RPMI7951 (cell line): ENCODE measurements at places on chromosomes 1 and 21. TPM values are rescaled to one million over a fixed set of nuclear protein-coding genes. Genes with fewer than 3 reads are reported as not detected.

Gene SLAMF9
- total RNA-seq, result 0.60 and 0.88 TPM in 2 replicates

Gene FCRL6
- 0.10 TPM in 1 of 2 replicates, not detected in the other for total RNA-seq

Gene DNM3
- 1.7 and 4.1 TPM in 2 replicates for total RNA-seq

Gene ATAD3C
- not detected in 2 replicates for total RNA-seq

Gene TNFRSF9
- total RNA-seq, result 4.1 and 4.2 TPM in 2 replicates

Gene TIAM1
- total RNA-seq, result 3.5 and 3.6 TPM in 2 replicates

Gene MANEAL
- 5.6 and 8.2 TPM in 2 replicates for total RNA-seq

DNA sequence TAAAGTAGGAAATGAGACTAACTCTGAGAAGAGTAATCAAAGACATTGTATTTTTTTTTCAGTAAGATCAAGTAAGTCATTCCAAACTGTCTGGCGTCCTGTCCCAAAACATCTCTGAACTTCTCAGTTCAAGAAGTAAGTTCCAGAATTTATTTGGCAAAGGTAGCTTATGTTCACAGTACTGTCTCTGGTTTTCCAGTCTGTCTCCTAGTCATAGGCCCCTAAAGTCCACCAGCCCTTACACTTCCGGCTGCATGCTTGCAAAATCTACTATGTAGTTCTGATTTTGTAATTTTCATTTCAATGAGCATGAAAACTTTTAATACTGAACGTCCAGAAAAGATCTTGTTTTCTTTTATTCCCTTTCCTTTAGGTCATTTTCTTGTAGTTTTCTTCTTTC is 61.4 kb upstream of the S1PR1 start:
- no peak for DNase-seq

DNA sequence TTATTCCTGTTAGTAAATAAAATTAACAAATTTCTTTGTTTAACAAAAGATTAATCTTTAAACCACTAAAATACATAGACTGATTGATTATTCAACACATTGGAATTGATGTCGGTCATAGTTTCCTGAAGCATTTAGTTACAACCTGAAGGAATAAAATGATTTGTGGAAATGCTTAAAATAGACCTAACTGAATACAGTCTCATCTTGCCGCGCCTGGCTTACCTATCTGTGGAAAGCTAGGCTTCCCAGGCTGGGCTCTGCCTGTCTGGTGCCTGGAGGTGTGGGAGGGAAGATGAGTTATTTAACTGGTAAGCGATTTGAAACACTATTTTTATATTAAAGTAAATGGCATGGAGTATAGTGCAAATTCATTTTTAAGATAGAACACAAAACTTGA is 10.2 kb downstream of the RHOU start:
- DNase-seq, result no peak

- no peak for DNase-seq
Observed at GRCh38 chr21:32698971-32699693, 28.7 kb downstream of the SYNJ1 start.

DNA sequence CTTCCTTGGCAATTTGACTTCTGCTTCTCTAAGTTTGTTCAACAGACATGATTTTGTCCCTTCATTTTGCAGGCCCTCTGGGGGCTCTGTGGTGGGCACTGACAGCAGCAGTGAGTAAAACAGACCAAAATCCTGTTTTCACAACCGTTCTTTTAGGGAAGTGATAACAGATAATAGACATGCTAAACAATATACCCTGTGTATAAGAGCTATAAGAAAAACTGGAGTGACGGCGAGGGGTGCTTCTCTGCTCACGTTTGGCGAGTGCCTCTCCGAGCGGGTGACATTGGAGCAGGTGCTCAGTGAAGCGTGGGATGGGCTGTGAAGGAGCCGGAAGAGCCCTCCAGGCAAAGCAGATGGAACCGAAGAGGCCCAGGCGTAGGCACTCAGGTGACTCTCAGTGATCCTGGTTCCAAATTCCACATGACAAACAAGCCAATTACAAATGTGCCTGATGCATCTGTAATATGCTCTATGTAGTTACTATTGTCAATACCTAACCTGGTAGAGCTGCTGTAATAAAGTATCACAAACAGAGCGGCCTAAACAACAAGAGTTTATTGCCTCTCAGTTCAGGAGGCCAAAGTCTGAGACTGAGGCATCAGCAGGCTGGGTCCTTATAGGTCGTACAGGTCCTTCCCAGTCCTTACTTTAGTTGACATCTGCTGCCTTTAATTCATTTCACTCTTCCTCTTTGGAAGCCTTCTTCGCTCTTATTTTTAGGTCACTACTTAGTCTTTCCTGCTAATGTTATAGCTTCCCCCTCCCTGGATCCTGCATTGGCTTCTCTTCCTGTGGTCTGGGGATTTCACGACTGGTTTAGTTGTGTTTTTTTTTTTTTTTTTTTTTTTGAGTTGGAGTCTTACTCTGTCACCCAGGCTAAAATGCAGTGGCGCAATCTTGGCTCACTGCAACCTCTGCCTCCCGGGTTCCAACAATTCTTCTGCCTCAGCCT is 20.1 kb downstream of the OR2B11 start:
- no peak for DNase-seq

- DNase-seq, result peak; percentile 45
Observed at GRCh38 chr1:241985787-241986186, 13.1 kb downstream of the MAP1LC3C start.

DNA sequence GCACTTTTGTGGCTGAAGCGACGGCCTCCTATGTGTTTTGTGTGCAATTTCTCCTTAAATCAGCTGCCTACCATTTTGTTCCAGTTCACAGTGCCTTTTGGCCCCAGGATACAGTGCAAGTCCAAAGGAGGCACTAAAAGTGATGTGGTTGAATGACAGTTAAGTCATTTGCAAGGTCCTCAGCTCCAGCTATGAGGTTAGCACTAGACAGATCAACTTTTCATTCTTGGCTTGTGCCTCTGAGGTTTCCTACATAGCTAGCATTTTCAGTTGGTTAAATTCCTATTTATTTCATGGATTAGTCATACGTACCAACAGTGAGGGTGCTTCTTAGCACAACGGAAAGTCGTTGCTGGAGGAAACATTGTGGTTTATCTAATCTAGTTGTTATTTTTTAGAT is 59.3 kb upstream of the NTPCR start:
- DNase-seq, result peak; percentile 97

DNA sequence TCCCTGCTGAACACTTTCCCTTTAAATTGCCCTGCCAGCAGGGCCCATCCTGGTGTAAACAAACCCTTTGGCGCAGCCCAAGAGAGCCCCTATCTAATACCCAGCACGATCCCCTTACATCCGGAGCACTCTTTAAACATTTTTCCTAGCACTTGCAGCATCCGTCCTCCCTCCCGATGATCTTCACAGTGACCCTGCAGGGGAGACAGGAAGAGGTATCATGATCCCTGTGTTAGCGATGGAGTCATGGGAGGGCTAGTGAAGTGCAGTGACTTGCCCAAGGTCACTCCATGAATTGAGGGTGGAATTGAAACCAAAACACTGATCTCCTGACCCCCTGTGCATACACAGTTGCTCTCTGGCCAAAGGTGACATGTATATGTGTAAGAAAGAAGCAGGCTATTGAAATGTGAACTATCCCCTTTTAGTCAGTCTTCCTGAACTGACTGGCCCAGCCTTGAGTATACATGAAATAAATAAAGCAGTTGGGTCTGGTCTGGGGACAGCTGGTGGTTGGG is 9.8 kb upstream of the KCNQ4 start:
- DNase-seq, result no peak

- DNase-seq, result peak; percentile 42
Observed at GRCh38 chr1:96596226-96596922, 125.2 kb upstream of the PTBP2 start.

DNA sequence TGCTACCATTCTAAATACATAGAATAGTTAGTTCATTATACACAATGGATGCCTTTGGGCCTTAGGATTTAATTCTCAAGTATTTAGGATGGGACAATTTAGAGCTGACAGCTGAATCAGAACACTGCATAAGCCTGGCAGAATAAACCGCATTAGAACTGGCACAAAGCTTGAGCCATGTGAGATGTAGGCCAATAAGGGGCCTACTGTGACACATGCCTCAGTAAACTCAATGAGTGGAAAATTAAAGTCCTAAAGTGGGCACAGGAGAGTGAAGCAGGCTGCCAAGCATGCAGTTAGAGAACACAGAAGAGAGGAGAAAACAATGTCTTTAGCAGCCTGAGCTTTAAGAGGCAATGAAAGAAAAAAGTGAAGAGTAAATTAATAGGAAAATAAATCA is 24.3 kb downstream of the SCYL3 start:
- no peak for DNase-seq

GRCh38 chr1:159211331-159212136 is 6.9 kb downstream of the ACKR1 start:
- peak; percentile 60 for DNase-seq

- no peak for DNase-seq
Observed at GRCh38 chr1:200333329-200333728, 76.5 kb downstream of the ZNF281 start.

DNA sequence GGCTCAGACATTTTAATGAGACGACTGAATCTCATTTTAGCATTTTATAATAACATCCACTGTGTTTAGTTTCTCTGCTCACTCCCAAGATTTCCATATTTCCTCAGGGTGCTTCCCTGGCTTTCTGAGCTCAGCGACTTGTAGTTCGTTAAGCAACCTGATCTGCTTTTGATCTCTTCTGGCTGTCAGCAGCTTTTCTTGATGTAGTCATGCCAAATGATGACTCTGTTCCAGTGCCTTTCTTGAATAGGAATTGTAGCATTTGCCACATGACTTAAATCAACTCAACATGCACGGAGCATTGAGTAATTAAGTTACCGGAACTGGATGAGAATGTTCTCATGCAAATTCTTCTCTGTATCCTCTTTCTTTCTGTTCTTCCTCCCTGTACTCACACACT is 246.1 kb downstream of the FMN2 start:
- DNase-seq, result peak; percentile 91

DNA sequence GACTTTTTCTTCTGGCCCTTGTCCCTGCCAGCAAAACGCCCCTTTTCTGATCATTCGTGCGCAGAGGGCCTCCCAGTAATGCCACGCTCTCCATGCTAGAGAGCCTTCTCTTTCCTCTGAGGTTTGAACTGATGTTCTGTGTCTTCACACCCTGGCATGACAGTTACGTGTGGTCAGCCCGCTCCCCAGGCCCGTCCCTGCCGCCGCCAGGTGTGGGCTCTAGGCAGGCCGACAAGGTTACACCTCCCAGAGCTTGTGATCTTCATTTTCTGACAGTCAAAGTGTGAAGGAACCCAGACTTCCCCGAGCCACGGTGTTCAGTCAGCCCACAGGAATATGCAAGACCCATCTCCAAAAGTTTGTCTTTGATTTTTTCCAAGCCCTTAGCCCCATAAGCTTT is 265.6 kb downstream of the TM2D1 start:
- DNase-seq, result no peak

DNA sequence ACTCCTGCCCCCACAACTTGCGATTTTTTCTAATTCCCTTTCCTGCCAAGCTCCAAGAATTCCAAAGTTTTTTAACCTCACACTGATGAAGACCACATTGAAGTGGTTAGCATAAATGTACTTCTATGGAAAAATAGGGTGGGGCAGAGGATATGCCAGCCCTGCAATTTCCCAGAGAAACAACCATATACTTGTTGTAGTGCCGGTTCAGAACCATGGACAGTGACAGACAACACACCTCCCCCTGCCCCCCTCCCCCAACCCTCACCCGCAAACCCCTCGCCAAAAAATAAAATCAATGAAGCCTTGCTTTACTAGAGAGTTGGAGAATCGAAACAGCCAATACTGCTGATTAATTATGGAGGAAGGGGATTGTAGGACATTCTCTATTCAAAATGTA is 109.5 kb upstream of the GRIK3 start:
- DNase-seq, result no peak

DNA sequence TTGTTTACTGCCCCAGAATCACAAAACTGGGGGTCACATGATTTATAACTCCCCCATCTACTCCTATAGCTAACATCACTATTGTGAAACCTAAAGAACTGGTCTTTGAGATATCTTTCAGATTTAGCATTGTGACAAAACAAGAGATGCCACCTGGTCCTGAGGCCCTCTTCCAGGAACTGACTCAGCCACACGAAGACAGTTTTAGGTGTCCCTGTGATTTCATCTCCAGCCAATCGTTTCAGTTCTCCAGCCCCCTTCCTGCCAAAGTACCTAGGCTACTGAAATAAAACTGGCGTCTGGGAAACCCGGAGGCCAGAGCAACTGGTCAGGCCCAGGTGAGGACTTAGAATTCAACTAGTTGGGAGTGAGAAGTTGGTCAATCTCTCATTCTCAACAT is 36.6 kb downstream of the TBX19 start:
- DNase-seq, result no peak

- DNase-seq, result no peak
Observed at GRCh38 chr1:31790641-31791091, 25.2 kb downstream of the SPOCD1 start.

- peak; percentile 84 for DNase-seq
Observed at GRCh38 chr1:224707843-224708725, 92.0 kb downstream of the CNIH3 start.

DNA sequence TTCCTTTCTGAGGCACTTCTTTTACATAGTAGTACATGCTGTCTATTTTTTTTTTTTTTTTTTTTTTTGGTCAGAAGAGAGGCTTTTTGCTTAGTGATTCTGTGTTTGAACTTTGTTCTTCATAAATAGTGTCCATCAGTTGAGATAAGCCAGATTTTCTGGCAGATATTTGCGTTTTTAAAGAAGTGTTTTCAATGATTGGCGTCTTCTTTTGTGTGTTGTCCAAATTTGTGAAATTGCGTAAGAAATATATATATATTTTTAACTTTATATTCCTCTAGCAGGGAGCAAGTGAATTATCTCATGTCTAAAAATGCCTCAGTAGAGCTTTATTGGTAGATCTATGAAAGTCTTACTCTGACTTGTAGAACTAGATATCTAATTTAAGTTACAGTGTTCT is 28.3 kb downstream of the NEK7 start:
- no peak for DNase-seq

GRCh38 chr1:23444104-23444533 is 19.6 kb upstream of the TCEA3 start:
- DNase-seq, result no peak

DNA sequence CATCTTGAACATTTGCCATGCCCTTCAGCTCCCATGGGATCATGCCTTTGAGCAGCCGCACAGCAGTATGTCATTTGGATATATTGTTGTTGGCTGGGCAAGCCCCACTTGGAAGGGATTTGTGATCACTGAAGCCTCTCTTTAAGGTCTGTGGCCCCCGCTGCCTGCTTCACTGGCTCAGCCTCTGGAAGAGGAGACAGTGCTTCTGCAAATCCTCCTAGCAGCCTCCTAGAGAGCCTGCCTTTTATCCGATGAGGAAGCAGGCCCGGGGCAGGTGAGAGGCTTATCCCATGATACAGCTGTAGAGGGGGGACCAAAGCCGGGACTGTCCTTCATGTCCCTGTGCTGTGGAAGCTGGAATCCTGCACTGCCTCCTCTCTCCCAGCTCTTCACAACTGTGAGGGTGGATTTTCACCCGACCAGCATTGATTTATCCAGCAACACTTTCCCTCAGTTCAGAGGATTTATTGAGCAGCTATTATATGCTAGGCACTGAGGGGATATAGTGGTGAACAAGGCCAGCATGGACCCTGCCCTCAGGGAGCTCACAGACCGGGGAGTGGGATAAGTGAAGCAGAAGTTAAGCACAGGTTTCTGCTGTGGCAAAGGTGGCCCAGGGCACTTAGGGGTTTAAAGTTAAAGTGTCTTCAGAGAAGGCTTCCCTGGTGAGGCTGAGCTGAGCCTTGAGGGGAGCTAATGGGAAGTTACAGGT is 3.9 kb downstream of the TMEM61 start:
- DNase-seq, result no peak
